ENCODE measurements at places on chromosomes 3 and 15.

DNA sequence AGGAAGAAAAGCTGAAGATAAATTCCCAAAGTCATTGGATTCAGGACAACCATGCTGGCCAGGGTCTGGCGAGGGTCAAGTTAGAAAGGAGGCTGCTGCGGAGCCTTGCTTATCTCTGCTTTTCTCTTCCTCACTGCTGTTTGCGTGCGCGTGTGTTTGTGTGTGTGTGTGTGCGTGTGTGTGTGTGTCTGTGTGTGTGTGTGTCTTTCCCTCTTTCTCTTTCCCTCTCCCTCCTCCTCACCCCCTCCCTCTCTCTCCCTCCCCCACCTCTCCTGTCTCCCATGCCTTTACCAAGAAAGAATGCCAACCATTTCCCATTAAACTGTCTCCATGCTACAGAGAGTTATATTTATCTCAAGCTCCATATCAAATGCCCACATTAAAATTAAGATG is at the start of gene COLQ:
Gene COLQ, minus strand, starts transcription at position 134 of the 393 bp plus-strand sequence. Its CDS starts 81 bp downstream, at position 53.
- DNase-seq, result peak; percentile 31

- DNase-seq, result no peak
Observed at GRCh38 chr3:134792700-134793099, 2.4 kb upstream of the EPHB1 start.

GRCh38 chr3:108097322-108098002 is 6.6 kb upstream of the CD47 start:
- peak; percentile 57 for DNase-seq

DNA sequence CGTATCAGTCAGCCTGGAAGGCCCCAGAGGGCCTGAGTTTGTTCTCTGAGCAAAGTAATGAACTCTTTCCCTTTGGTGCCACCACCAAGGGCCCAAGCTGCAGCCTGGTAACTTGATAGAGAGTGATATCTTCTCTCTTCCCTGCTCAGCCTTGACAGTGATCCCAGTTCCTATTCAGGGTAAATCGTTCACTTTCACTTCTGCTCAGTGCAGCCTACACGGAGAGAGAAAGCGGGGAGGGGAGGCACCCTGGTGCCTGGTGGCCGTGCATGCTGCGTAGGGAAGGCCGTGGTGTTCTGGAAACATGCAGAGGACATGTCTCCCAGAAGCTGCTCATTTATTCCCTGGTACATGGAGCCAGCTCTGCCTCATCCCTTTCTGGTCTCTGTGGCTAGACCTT is 54.9 kb downstream of the KIF9 start:
- no peak for DNase-seq

- DNase-seq, result peak; percentile 93
Observed at GRCh38 chr3:129626744-129627349, 20.4 kb upstream of the PLXND1 start.

GRCh38 chr15:52523192-52523591 is 5.5 kb downstream of the MYO5A start:
- no peak for DNase-seq

DNA sequence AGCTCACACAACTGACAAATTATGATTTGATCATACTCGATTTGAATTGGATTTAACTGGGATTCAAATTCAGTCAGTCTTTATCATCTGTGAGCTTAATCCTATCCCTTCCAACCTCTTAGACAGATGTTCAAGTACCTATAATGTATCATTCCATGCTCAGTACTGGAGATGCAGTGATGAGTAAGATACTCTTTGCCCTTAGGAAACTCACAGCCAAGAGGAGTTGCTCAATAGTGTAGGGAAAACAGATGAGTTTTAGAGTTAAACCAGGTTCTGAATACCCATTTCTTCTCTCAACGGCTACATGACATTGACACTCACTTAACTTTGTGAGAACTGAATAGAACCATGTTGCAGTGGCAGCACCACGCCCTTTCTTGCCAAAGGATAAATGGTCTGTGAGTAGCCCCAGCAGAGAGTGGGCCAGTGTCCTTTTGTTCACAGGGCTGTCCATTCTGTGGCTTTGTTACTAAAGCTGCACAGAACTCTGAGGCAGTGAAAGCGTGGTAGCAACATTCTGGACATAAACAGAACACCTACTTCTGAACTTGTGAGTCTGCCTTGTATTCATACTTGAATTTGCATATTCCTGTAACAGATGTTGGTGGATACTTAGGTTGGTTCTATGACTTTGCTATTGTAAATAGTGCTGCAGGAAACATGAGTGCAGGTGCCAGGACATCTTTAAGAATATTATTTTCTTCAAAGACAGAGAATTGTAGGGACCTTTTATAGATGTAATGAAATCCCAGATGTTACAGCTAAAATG is 91.6 kb downstream of the RASA2 start:
- DNase-seq, result no peak

GRCh38 chr3:14780927-14781507 is 37.7 kb upstream of the FGD5 start:
- peak; percentile 82 for DNase-seq

- DNase-seq, result no peak
Observed at GRCh38 chr3:34200576-34200975, 402.1 kb downstream of the PDCD6IP start.

- DNase-seq, result no peak
Observed at GRCh38 chr3:126955004-126955790, 27.7 kb upstream of the PLXNA1 start.

GRCh38 chr15:90419738-90420406 is 31.8 kb downstream of the IQGAP1 start:
- DNase-seq, result no peak

GRCh38 chr3:99128235-99128634 is 226.7 kb upstream of the DCBLD2 start:
- DNase-seq, result no peak

GRCh38 chr15:29652595-29652994 is 169.7 kb downstream of the TJP1 start:
- DNase-seq, result no peak

- DNase-seq, result no peak
Observed at GRCh38 chr15:78225783-78226541, 8.4 kb downstream of the ACSBG1 start.

DNA sequence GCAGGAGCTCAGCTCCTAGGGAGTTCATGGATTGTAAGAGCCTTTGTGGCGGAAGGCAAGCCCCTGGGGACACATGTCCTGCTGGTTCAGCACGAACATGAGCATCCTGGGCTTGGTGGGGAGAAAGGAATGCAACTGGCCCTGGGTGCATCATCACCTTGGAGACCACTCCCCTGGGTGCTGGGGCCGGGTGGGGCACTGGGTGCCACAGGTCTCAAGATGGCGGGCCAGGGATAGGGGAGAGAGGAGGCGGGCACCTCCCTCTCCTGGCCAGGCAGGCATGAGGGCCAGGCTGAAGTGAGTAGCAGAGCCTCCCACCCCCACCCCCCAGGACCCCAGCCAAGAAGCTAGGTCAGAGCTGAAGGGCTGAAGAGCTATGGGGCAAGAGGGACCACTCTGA is 768 bp downstream of the PCBP4 start:
- DNase-seq, result no peak

GRCh38 chr15:78830514-78831228 is 19.4 kb upstream of the ADAMTS7 start:
- peak; percentile 12 for DNase-seq

- no peak for DNase-seq
Observed at GRCh38 chr15:101533371-101534140, 44.0 kb upstream of the PCSK6 start.

DNA sequence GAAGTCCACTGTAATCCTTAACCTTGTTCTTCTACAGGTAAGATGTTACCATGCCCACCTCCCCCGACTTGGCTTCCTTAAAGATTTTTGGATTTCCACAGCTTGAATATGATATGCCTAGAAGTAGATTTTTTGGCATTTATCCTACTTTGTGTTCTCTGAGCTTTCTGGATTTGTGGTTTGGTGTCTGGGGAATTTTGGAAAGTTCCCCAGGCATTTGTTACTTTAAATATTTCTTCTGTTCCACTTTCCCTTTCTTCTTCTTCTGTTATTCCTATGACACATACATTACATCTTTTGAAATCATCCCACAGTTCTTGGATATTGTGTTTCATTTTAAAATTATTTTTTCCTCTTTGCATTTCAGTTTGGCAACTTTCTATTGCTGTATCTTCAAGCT is 122.1 kb upstream of the TMEM108 start:
- no peak for DNase-seq

DNA sequence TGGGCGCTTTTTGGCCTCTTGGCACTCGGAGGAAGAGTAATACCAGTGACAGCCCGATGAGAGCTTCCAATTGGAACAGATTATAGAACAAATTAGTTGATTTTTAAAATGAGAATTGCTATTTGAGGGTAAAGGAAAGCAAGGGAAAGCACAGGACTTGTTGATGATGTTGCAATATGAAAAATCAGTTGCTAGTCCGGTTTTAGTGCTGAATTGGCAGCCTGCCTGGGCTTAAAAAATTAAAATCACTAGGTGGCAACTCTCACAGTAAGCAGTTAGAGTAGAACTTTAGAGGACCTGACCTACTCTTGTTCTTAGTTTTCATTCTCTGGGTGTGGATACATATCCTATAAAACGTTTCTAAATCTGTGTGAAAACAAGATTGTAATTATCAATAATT is 2.1 kb upstream of the SCAANT1 start:
- DNase-seq, result peak; percentile 59

DNA sequence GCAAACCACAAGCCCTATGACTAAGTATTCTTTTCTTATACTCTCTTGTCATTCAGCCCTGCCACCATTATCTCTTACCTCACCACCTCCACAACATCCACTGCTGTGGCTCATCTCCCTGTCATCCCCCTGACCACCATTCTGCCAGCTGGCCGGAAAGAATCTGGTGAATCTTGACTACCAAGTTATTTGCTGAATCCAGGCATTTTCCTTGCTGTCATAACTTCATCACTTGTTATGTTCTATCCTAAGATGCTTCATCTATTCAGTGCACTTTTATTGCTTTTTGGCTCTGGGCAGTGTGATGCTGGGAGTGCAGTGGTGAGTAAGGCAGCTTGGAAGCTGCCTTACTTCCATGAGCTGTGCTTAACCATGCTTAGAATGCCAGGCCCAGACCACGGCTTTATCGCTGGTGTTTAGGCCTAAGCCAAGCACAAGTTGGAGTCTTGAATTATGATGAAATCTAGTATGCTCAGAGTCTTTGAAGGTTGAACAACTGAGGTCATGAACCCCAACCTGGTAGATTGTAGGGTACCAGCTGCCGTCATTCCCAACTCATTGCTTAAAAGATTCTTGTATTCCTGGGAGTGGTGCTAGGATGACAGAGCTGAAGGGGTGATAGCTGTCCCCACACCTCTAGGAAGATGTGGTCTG is 27.0 kb upstream of the APH1B start:
- DNase-seq, result no peak

DNA sequence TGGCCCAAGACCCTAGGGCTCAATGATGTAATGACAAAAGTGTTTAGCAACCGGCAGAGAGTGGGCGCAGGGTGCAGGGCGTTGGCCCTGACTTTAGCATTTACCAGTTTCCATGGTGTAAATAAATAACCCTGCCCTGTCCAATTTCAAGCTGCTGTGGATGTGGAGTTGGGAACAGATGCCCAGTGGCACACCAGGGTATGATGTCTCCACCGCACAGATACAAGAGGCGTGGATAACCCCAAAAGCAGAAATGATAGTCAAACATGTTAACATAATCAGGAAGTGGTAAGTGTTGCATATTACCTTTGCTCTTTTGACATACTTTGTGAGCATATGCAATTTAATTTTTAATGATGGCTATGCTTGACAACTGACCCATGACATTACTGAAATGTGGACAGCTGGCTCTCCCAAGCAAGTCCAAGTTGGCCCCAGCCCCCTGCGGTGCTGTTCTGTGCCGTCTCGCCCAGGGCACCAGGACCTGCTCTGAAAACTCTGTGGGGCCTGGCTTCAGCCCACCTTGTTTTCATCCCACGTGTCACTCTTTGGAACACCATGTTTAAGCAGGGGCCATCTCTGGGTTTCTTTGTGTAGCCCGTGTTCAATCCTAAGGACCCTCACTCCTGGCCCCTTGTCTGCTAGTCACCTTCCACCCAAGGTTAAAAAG is 10.8 kb upstream of the ANPEP start:
- peak; percentile 71 for DNase-seq

DNA sequence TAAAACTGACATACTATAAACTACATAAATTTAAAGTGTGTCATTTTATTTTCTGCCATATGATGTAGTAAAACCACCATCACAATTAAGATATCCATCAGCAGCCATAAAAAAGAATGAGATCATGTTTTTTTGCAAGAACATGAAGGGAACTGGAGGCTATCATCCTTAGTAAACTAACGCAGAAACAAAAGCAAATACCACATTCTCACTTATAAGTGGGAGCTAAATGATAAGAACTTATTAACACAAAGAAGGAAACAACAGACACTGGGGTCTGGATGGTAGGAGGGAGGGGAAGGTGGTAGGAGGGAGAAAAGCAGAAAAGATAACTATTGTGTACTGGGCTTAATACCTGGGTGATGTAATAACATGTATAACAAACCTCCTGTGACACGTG is 24.6 kb downstream of the CCDC14 start:
- no peak for DNase-seq

- peak; percentile 53 for DNase-seq
Observed at GRCh38 chr15:84685304-84685703, 27.3 kb upstream of the NMB start.

DNA sequence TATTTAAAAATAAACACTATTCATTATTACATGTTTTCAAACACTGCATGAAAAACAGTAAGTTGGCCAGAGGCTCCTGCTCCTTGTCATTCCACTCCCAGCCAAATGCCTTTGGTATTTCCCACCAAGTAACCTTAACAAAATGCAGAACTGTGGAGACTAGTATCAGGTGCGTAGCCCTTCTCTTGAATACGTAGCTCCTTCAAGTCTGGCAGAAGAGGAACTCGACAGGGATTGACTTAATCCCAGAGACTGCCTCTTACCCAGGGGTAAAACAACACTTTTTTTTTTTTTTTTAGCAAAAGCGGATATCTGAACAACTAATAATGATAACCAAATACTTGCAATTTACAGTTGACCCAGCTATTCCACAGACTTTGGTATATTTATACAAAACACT is 738 bp downstream of the COMMD2 start:
- peak; percentile 11 for DNase-seq

All from hematopoietic multipotent progenitor cell treated with erythropoietin and hydrocortisone succinate and interleukin-3 and kit ligand, for 6 days (in vitro differentiated cells).